ENCODE measurements at places on chromosomes 11 and 22. TPM values are rescaled to one million over a fixed set of nuclear protein-coding genes. Genes with fewer than 3 reads are reported as not detected.
A peak's percentile ranks its signal among the peaks of the same experiment; 100 is the strongest.

- no peak overlapping the region for H3K4me3 ChIP-seq
- peaks cover 35% of the 10 kb centered on the region for H3K4me1 ChIP-seq
- peak overlapping the region; percentile 43 for H3K27ac ChIP-seq
- H3K36me3 ChIP-seq: peaks cover 34% of the 10 kb centered on the region
Observed at GRCh38 chr22:27875951-27876350, 43.1 kb downstream of the PITPNB start.

GRCh38 chr11:69489031-69489745, 7.7 kb downstream of the LINC01488 start:
- DNase-seq: no peak
- no peak overlapping the region for H3K4me3 ChIP-seq
- no peaks in the 10 kb centered on the region for H3K27me3 ChIP-seq
- H3K4me1 ChIP-seq: no peaks in the 10 kb centered on the region
- no peaks in the 10 kb centered on the region for H3K36me3 ChIP-seq

- H3K36me3 ChIP-seq: no peaks in the 10 kb centered on the region
- no peak overlapping the region for H3K27ac ChIP-seq
- DNase-seq: no peak
Observed at GRCh38 chr11:130435671-130436070, 7.3 kb upstream of the ADAMTS8 start.

DNA sequence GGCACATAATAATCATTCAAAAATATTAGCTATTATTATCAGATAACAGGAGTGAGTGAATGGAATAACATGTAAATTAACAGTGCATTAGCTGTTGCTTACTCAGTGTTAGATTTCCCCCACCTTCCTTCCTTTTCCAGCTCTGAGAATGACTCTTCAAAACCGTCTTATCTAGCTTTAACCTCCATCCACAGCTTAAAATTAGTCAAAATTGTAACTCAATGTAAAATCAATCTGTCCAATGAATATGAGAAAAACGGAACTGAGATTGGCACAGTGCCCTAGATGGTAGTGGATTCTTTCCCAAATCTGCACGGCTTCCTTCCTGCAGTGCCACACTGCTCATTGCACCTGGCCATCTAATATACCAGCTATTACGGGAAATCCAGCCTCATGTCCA, 156.8 kb upstream of the BDNF start:
- H3K36me3 ChIP-seq: no peaks in the 10 kb centered on the region
- DNase-seq: no peak
- H3K4me1 ChIP-seq: no peaks in the 10 kb centered on the region

DNA sequence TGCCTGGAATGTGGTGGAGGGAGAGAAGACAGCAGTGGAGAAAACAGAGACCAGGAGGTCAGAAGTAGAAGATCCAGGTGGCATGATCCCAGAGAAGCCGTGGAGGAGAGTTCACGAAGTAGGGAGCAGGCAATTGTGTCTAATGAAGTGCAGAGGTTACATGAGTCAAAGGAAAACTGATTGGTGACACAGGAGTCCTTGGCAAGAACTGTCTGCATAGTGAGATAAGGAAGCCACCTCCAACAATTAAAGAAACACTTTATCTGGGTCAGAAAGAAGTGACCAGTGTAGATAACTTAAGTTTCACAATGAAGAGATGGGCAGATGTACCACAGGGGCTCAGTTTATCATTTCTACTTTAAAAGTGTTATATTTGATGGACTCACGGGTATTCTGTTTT, 57.0 kb upstream of the PTH start:
- H3K36me3 ChIP-seq: no peaks in the 10 kb centered on the region
- DNase-seq: no peak
- no peaks in the 10 kb centered on the region for H3K27me3 ChIP-seq

DNA sequence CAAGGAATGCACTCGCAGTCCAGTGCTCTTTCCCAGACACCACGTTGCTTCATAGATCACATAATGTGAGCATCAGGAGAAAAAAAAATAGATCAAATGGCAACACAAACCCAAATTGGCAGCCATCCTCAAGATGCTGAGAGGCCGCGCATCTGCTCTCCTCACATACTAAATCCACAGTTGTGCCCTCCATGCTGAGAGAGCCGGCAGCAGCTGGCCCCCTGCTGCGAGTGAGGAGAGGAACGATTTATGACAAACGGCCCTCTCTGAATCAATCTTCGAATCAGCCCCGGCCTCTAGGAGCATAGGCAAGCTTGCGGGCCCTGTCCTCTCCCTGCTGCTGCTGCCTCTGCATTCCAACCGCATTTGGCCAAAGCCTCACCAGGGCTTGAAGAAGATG, 159.9 kb upstream of the TENM4 start:
- H3K27me3 ChIP-seq: no peaks in the 10 kb centered on the region
- no peak overlapping the region for H3K4me3 ChIP-seq
- H3K4me1 ChIP-seq: no peaks in the 10 kb centered on the region
- no peak for DNase-seq
- H3K36me3 ChIP-seq: no peaks in the 10 kb centered on the region

- no peak overlapping the region for H3K4me3 ChIP-seq
- no peak overlapping the region for H3K27ac ChIP-seq
- H3K4me1 ChIP-seq: peaks cover 4% of the 10 kb centered on the region
- peaks cover 25% of the 10 kb centered on the region for H3K27me3 ChIP-seq
- no peaks in the 10 kb centered on the region for H3K36me3 ChIP-seq
Observed at GRCh38 chr11:34425867-34426266, 12.9 kb upstream of the CAT start.

GRCh38 chr11:125079878-125080530, 16.9 kb downstream of the SLC37A2 start:
- no peaks in the 10 kb centered on the region for H3K4me1 ChIP-seq
- DNase-seq: no peak
- H3K27me3 ChIP-seq: no peaks in the 10 kb centered on the region
- no peak overlapping the region for H3K4me3 ChIP-seq

- peaks cover 21% of the 10 kb centered on the region for H3K36me3 ChIP-seq
- H3K27ac ChIP-seq: peak within 1 kb of the TSS; percentile 97
- DNase-seq: peak; percentile 98
- H3K27me3 ChIP-seq: no peaks in the 10 kb centered on the region
- H3K4me3 ChIP-seq: peak within 1 kb of the TSS; percentile 94
Observed at GRCh38 chr22:41800348-41801146, at the start of gene CCDC134. Gene CCDC134 (plus strand): TSS chr22:41800679. CDS start chr22:41808891, 8,212 bp downstream.

GRCh38 chr22:31377612-31378011, 21.8 kb upstream of the DRG1 start:
- no peaks in the 10 kb centered on the region for H3K36me3 ChIP-seq
- no peak overlapping the region for H3K4me3 ChIP-seq
- H3K4me1 ChIP-seq: peaks cover 7% of the 10 kb centered on the region
- no peak for DNase-seq

- H3K27me3 ChIP-seq: peaks cover 4% of the 10 kb centered on the region
- H3K36me3 ChIP-seq: peaks cover 32% of the 10 kb centered on the region
- H3K4me3 ChIP-seq: peak overlapping the region; percentile 93
- peaks cover 68% of the 10 kb centered on the region for H3K4me1 ChIP-seq
Observed at GRCh38 chr11:58577555-58578135, 1.2 kb upstream of the ZFP91 start.

DNA sequence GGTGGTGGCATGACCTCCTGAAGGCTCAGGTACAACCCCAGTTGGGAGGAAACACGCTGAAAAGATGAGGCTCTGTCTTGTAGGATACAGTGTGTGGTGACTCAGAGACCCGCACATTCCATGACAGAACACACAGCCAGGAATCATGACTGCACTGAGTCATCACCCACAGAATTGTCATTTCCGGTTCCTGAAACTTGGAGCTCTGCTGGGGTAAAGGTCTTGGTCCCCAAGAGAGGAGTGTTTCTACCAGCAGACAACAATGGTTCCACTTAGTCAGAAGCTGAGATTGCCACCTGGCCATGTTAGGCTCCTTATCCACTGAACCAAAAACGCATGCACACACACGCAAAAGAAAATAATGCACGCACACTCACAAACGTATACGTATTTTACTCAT, 31.5 kb upstream of the CYB5R3 start:
- H3K36me3 ChIP-seq: no peaks in the 10 kb centered on the region
- DNase-seq: no peak
- H3K4me3 ChIP-seq: no peak overlapping the region
- H3K4me1 ChIP-seq: peaks cover 3% of the 10 kb centered on the region
- H3K27me3 ChIP-seq: peaks cover 9% of the 10 kb centered on the region

Gene EML3
- 166 TPM for total RNA-seq

Gene DLAT
- total RNA-seq: 61.8 TPM

Gene KCNK7
- 1.3 TPM for total RNA-seq

Gene XKR3
- total RNA-seq: not detected

Gene OR2AG1
- not detected for total RNA-seq

Gene POU2AF2
- total RNA-seq: 0.44 TPM

Measured in activated CD4-positive, alpha-beta T cell treated with anti-CD3 and anti-CD28 coated beads, Interleukin-2, amount 10 ng/mL, durations not matched to agents 24 days and 14 days (primary cell).